ENCODE measurements at places on chromosomes 1 and 21.

DNA sequence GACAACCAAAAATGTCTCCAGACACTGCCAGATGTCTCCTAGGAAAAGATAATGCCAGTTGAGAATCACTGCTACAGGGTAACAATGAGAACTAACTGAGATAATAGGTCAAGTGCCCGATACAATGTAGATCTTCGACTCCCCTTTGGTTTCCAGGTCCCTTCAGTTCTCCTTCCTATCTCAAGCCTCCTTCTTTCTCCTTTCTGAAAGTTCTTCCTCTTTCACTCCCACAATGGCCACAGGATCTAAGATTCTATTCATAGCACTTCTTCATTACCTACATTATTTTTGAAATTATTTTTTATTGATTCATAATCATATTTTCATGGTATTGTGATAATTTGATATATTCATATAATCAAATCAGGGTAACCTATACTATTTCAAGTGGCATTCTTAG, 6.3 kb downstream of the PFDN2 start:
- DNase-seq: no peak

GRCh38 chr1:184637664-184638240, 116.9 kb downstream of the EDEM3 start:
- no peak for DNase-seq

DNA sequence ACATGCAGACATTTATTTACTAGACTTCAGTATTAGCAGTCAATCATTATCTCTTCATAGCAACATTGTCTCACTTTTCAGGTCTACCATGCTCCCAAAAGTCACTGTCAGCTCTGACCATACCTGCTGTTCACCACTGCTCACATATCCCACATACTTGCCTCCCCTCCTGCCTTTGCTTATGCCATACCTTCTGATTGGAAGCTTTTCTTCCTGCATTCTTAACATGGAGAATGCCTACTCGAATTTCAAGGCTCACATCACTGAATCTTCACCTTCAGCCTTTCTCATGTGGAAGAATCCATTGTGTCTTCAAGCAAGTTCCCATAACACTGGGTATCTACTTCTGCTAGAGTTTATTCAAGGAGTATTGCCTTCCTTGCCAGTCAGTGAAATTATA, 135.4 kb downstream of the NTNG1 start:
- DNase-seq: no peak

GRCh38 chr1:89919174-89919573, 75.7 kb upstream of the ZNF326 start:
- no peak for DNase-seq

DNA sequence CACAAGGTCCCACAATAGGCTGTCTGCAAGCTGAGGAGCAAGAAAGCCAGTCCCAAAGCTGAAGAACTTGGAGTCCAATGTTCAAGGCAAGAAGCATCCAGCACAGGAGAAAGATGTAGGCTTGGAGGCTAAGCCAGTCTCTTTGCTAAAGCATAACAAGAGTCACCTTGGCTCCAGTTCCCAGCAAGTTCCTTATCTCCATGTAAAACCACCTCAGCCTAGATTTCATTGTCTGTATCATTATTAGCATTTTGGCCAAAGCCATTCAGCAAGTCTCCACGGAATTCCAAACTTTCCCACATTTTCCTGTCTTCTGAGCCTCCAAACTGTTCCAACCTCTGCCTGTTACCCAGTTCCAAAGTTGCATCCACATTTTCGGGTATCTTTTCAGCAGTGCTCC, 36.9 kb downstream of the PIGM start:
- DNase-seq: no peak

DNA sequence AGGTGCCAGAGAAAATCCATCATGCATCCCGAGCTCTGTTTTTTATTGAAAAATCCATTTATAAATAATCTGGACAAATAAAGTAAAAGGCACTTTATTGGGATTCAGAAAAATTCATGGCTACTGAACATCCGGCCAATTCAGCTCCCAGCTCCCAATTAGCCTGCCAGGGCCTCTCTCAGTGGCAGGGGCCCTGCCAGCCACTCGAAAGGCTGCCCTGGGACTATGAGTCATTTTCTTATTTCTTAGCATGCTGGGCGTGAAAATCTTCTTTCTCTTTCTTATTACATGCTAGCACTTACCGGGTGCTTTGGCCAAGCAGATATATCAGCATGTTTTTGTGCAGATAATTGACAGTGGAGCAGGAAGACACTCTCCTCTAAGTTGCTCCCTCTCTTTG, 283.3 kb downstream of the CAMTA1 start:
- no peak for DNase-seq

DNA sequence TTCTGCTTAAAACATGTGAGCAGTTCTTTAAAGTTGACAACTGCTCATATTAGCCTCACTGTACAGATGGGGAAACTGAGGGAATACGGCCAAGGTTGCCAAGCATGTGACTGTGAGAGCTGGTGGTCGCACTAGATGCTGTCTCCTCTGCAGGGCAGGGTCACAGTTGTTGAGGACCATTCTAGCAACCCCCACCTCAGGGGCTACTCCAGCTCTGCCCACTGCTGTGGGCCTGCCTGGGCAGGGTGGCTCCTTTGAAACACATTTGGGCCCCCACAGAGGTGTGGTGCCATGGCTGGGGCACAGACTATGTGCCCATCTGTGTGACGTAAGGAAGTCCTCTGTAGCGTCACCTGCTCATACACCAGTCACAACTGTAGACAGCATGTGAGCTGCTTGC, 779 bp downstream of the THEM5 start:
- DNase-seq: no peak

- peak; percentile 77 for DNase-seq
Observed at GRCh38 chr21:40841524-40842196, 5.3 kb downstream of the DSCAM start.

GRCh38 chr21:15219039-15219438, 154.2 kb upstream of the NRIP1 start:
- DNase-seq: no peak

GRCh38 chr1:175158170-175158591, 34.4 kb downstream of the KIAA0040 start:
- no peak for DNase-seq

DNA sequence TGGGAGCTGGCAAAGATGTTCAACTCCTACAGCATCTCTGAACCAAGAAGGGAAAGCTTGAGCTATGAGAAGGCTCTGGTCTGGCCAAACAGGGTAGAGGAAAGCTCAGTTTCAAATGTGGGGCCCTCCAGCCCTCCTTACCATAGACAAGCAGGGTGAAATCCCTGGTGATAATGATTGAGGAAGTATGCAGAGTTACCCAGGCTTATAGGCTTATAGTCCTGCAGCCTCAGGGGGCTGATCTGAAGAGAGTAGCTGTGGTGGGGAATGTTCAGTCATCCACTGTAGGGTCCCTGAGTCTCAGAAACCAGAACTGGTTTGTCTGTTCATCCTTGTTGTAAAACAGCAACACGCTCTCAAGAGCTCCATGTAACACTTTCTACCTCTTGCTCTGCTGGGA, 19.8 kb upstream of the LY9 start:
- no peak for DNase-seq

- DNase-seq: no peak
Observed at GRCh38 chr1:214941061-214941460, 141.5 kb upstream of the KCNK2 start.

DNA sequence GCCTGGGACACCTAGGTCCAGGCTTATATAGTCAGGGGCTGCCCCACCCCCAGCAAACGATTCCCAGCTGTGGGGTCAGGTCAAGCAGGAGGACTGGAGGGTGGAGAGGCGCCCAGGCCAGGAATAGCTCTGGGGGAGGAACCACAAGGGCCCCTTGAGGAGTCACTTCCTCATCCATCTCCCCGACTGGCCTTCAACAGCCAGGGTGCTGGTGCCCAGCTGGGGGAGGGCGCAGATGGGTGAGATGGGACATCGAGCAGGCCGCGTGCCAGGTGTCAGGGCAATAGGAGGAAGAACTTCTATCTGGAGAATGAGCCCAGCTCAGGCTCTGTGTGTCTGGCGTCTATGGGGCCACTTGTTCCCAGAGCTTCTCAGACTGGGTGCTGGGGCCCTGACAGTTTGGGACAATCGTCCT, 208 bp upstream of the MYBPH start:
- peak; percentile 40 for DNase-seq

DNA sequence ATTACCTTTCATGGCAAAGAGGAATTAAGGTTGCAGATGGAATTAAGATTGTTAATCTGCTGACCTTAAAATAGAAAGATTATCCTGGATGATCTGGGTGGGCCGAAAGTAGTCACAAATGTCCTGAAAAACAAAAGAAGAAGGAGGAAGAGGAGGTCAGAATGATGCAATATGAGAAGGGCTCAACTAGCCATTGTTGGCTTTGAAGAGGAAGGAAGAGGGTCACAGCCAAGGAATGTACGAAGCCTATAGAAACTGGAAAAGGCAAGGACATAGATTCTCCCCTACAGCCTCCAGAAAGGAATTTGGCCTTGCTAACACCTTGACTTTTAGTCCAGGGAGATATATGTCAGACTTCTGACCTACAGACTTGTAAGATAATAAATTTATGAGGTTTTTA, 39.4 kb upstream of the FMOD start:
- DNase-seq: no peak

- DNase-seq: no peak
Observed at GRCh38 chr1:47855230-47855629, 142.0 kb downstream of the TRABD2B start.

- DNase-seq: no peak
Observed at GRCh38 chr1:192978195-192978710, 80.9 kb downstream of the UCHL5 start.

DNA sequence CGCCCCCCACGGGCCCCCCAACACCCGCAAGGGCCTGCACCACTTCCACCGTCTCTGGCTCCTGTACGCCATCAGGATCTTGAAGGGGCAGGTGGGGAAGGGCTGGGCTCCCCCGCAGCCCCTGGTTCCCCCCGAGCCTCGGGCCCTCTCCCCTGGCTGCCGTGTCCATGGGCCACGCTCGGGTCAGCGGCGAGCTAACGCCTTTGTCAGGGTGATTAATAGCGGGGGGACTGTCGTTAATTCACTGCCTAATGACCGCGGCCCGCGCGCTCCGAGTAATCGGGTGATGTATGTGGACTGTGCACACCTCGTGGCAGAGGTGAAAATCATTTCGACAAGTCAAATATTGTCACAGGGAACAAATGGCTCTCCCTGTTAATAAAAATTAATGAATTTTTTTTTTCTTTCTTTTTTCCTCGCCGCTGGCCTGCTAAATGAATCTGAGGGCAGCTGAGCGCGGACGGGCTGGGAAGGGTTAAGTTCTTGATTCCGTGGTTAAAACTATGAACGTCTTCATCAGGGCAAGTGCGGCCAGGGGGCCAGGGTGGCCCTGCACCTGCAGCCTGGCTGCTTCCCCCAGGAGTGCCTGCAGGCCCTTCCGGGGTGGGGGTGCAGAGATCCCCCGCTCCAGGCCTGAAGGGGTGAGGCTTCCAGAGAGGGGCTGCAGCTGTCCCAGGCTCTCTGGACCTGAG, 100.8 kb downstream of the PRDM16 start:
- no peak for DNase-seq

GRCh38 chr1:245650441-245650960, 495.7 kb downstream of the KIF26B start:
- no peak for DNase-seq

GRCh38 chr1:154626456-154627256, 18.7 kb upstream of the ADAR start:
- DNase-seq: no peak

DNA sequence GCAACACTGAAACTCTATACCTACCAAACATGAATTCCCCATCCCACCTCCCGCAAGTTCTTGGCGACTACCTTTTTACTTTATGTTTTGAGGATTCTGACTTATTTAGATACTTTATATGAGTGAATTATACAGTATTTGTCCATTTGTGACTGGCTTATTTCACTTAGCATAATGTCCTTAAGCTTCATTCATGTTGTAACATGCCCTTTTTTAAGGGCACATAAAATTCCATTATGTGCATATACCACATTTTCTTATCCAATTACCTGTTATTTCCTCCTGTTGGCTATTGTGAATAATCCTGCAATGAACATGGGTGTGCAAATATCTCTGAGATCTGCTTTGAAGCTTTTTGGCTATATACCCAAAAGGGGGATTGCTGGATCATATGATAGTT, 22.0 kb upstream of the CHIT1 start:
- no peak for DNase-seq

GRCh38 chr1:162159515-162159914, 90.0 kb downstream of the NOS1AP start:
- no peak for DNase-seq

DNA sequence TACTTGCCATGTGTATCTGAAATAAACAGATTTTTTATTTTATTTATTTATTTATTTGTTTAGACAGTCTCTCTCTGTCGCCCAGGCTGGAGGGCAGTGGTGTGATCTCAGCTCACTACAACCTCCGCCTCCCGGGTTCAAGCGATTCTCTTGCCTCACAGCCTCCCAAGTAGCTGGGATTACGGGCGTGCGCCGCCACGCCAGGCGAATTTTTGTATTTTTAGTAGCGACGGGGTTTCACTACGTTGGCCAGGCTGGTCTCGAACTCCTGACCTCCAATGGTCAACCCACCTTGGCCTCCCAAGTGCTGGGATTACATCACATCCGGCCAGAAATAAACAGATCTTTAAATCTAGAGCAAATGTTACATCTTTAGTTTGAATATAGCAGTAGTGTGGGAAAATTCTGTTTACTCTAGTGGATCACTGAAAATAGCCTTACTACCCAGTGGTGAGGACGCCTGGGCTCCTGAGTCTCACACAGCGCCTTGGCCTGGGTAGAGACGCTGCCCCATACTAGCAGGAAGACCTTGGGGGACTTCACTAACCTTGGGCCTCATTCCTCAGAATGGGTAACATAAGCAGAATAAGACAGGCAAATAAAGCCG, 709 bp downstream of the GART start:
- DNase-seq: no peak

- DNase-seq: peak; percentile 51
Observed at GRCh38 chr1:40316595-40317393, at the start of gene COL9A2. COL9A2 (minus strand) TSS chr1:40317286; CDS start chr1:40317197, 89 bp downstream.

DNA sequence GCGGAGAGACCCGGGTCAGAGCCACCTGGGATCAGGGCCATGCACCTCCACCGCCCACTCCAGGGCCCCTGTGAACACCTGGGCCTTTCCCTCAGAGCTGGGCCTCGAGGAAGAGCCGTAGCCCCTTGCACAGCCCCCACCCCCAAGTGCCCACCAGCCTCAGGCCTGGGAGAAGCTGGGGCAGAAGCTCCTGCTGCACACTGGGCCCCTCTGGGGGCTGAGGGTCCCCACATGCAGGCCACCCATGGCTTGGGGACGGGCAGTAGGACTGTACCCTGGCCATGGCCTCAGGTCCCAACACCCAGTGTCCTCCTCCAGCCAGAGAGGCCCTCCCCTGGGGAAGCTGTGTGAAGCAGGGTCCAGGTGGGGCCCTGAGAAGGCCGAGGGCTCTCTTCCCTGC, 6.5 kb downstream of the NOC2L start:
- no peak for DNase-seq
